ENCODE measurements at places on chromosomes 4 and X. TPM values are rescaled to one million over a fixed set of nuclear protein-coding genes. Genes with fewer than 3 reads are reported as not detected.

DNA sequence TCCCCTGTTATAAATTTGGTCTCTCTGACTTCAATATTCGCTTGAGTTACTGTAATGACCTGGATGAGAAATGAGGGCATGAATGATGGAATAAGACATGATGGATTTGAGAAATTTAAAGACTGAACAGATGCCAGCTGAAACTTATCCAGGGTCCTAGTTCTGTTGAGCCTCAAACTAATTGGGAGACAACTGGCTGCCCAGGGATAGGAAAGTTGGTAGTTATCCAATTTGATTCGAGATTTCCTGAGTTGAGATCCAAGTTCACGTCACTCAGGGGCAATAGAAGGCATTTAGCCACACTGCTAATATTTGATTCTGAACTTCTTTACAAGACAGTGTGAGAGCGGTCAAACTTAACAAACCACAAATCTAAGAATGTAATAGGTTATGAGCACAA lies 159.0 kb upstream of the CXCL13 start:
- no peaks in the 10 kb centered on the region for H3K36me3 ChIP-seq
- no peaks in the 10 kb centered on the region for H3K27me3 ChIP-seq
- H3K4me1 ChIP-seq = no peaks in the 10 kb centered on the region
- H3K27ac ChIP-seq = no peak overlapping the region
- DNase-seq = no peak

DNA sequence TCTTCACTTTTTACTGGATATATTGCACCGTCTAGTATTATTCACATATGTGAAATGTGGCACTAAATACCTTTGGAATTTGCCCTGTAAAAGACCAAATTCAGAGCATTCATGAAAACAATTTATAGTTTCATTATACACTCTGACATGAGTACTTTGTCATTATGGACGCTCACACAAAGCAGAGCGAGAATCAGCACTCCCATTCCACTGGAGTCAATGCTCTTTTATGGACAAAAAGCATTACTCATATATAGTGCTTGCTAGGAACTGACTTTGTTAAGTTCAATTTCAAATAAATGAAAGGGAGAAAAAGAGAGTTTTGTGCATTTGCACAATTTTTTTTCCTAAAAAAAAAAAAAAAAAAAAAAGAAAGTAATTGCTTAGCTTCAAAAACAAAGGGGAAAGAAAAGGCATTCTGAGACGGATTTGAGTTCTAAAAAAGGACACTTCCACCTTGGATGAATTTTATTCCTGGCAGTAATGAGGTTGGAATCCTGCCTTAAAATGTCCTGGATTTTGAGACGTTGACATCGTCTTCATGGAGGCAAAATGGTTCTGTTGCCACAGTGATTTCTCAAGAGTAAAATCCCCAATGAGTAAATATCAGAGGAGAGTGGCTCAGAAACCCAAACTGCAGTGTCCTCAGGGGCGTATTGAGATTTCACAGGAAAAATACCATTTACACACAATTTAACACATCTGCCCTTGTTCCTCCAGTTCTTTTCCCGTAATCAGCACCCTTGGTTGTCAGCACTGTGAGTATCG lies 34.8 kb downstream of the CCDC149 start:
- H3K27ac ChIP-seq = no peak overlapping the region
- no peak overlapping the region for H3K4me3 ChIP-seq
- no peaks in the 10 kb centered on the region for H3K36me3 ChIP-seq
- no peak for DNase-seq

- no peak overlapping the region for H3K4me3 ChIP-seq
- H3K36me3 ChIP-seq = no peaks in the 10 kb centered on the region
- peaks cover 7% of the 10 kb centered on the region for H3K27me3 ChIP-seq
- no peak for DNase-seq
Observed at GRCh38 chrX:139692506-139692849, 15.5 kb downstream of the MCF2 start.

- H3K27me3 ChIP-seq = peaks cover 14% of the 10 kb centered on the region
- no peak for DNase-seq
- no peak overlapping the region for H3K4me3 ChIP-seq
- H3K36me3 ChIP-seq = no peaks in the 10 kb centered on the region
- peaks cover 7% of the 10 kb centered on the region for H3K4me1 ChIP-seq
Observed at GRCh38 chrX:118734909-118735308, 7.5 kb downstream of the IL13RA1 start.

- no peaks in the 10 kb centered on the region for H3K4me1 ChIP-seq
- no peak overlapping the region for H3K27ac ChIP-seq
- H3K27me3 ChIP-seq = no peaks in the 10 kb centered on the region
- no peak overlapping the region for H3K4me3 ChIP-seq
Observed at GRCh38 chrX:40945361-40945713, 139.9 kb upstream of the USP9X start.

DNA sequence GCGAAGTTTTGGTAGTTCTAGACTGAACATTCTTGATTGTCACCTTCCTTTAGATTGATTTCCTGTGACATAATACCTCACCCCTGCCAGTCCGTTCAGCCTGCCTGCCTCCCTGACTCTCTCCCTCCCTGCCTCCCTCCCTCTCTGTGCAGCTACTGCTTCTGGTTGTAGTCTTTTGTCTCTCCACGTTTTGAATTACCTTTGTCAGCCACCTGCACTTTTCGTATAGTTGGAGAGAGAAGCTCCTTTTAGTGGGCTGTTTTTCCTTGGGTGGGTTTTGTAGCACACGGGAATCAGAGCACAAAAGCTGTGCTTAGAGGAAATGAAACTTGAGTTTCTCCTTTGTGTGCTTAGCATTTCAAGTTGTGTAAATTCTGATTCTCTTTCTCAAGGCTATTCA lies 32.6 kb upstream of the MSMO1 start:
- H3K4me3 ChIP-seq = no peak overlapping the region
- H3K36me3 ChIP-seq = peaks cover 21% of the 10 kb centered on the region
- H3K27me3 ChIP-seq = no peaks in the 10 kb centered on the region
- H3K27ac ChIP-seq = no peak overlapping the region

Gene PPEF2
- total RNA-seq = not detected

Gene STATH
- total RNA-seq = not detected
